ENCODE measurements at places on chromosomes 3 and 15.

DNA sequence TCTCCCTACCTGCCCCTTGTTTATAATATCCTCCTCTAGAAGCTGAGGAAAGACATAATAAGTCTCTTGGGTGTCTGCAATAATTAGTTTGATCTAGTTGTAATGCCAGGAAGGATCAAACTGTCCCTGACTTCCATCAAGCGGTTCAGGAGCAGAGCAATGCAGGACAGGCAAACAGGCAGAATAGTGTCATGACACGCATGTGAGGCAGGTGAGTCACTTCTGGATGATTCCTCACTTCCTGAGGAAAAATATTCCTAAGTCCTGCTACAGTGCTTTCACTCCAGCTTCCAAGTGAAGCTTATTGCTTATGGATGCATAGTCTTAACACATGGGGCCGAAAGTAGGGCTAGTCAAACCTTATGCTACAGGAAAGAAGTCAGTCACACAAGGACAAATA is 85.8 kb downstream of the GREM1 start:
- DNase-seq, result no peak

GRCh38 chr3:194871864-194872668 is 186.4 kb downstream of the FAM43A start:
- DNase-seq, result no peak

GRCh38 chr3:86865506-86865905 is 125.4 kb downstream of the VGLL3 start:
- no peak for DNase-seq

- no peak for DNase-seq
These were observed 136.8 kb upstream of the FOXB1 start for GRCh38 chr15:59867086-59867855.

DNA sequence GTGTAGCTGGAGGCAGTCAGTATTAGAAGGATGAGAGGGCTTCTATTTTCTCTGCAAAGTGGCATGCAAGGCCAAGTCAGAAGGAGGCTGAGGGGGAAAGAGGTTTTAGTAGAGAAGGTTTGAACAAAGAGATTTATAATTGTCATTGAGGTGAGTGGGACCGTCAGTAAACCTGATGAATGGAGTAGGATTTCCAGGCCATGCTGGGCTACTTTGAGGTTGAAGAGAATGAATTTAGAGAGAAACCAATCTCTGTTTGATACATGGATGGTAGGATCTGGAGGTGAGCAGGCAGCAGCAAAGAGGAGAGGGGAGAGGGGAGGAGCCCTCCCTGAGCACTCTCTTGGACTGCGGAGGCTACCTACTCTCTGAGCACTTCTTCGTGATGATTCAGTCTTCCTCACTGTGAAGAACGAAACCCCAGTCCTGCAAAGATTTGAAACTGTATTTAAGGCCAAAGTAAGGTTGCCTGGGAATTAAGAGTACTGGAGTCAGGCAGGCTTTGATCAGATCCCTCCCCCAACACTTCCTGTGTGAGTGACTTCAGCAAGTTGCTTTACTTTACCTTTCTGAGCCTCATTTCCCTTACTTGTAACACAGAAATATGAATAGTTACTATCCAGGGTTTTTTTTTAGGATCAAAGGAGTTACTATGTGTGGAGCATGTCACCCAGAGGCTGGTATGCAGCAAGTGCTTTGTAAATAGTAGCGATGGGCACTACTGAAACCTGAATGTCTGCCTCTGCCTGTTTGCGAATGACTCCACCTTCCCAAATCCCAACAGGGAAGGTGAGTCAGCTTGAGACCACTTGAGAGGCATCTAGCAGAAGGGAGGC is 75.8 kb downstream of the RPL39L start:
- DNase-seq, result no peak

DNA sequence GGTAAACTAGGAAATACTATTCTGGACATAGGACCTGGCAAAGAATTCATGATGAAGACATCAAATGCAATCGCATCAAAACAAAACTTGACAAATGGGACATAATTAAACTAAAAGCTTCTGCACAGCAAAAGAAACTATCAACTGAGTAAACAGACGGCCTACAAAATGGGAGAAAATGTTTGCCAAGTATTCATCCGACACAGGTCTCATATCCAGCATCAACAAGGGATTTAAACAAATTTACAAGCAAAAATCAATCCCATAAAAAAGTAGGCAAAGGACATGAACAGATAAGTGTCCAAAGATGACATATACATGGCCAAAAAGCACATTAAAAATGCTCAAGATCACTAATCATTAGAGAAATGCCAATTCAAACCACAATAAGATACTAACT is 1088.9 kb downstream of the NAALADL2 start:
- no peak for DNase-seq
